Aorta (tissue), 5 donors: ENCODE measurements at places on chromosomes 16 and 17. TPM values are rescaled to one million over a fixed set of nuclear protein-coding genes. Genes with fewer than 3 reads are reported as not detected.
A peak's percentile ranks its signal among the peaks of the same experiment; 100 is the strongest.

GRCh38 chr17:530851-531250 is 178.2 kb upstream of the RPH3AL start:
- no peak for DNase-seq

DNA sequence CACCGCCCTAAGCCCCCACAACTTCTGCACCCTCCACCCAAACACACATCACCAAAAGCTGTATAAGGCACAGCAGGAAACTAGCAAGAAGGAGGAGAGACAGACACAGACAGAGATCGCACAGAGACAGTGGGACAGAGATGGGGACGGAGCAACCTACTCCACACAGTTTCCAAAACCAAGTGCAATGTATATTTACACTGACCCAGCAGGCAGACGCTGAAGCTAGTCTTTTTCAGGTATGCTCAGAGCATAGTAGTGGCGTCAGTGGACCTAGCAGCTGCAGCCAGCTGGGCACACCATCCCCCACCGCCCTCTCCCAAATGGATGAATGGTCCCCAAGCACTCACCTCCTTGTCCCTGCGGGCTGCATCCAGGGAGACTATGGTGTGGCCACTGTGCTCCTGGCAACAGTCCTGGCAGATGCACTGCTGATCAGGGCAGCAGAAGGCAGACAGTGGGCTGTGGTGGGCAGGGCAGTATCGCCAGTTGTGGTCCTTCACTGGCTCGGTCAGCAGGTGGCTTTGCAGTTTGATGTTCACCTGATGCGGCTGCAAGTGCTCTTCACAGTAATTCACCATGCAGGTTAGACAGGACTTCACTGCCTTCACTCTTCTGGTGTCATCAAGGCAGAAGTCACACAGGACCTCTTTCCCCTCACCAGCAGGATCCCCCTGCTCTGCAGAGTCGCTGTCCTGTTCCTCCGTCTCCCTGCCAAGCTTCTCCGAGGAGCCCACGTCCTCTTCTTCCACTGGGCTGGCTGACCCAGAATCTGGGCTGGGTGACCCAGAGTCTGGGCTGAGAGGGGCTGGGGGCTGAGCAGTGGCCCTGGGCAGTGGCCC is 31.5 kb upstream of the FBXW10B start:
- peak; percentile 48 for DNase-seq

GRCh38 chr17:29050176-29050575 is 7.2 kb downstream of the PIPOX start:
- DNase-seq, result no peak

DNA sequence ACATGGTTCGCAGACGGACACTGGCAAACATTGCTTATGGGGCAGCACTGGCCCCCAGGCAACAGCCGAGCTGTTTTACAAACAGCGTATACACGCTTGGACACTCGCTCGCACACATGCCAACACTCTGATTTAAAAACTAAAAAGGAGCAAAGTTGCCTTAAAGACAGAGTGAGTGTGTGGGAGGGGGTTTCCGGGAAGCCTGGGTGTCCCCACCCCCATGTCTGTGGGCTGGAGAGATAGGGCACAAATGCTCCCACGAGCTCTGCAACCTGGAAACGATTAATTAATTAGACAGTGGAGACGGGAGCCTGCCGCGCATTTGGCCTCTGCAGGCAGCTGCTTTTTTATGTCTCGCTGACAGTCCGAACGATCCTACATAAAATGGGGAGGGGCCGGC is 107.9 kb upstream of the ZNF469 start:
- DNase-seq, result no peak

DNA sequence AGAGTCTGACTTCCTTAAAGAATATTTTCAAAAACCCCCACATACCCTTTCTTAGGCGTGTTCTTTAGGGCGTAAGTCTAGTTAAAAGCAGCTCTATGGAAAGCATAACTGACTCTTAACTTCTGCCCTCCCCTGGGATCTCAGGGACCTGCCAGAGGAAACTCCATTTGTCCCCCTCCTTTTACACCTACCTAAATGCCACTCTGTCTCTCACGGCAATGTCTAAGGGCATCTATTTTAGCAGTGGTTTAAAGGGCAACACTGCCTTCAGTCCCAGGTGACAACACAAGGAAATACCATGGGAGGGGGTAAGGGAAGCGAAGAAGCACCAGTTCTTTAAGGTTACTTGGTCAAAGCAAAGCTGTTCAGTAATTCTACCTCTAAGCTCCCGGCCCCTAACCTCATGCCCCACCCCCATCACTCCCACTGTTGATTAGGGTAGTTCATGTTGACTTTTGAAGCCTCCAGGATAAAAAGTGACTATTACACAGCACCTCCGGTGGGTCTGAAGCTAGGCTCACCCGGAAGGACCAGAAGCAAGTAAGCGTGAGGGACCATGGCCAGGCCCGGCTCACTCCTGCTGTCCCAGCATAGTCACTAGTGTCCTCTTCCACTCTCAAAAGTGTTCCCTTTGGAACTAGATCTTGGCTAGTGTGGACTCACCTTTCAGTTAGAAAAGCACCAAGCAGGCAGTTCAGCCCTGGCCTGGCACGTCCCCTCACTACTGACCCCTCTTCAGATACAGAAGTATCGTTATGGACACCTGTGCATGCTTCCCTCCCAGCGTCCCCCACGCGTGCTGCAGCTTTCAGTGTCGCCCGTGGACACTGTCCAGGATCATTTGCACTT is 47.1 kb downstream of the CYTH1 start:
- DNase-seq, result no peak

- no peak for DNase-seq
Observed at GRCh38 chr16:67198238-67198734, 645 bp upstream of the ELMO3 start.

GRCh38 chr17:75020331-75021110 is 8.1 kb downstream of the MRPL58 start:
- no peak for DNase-seq

GRCh38 chr17:2723505-2723996 is 12.0 kb upstream of the CLUH start:
- no peak for DNase-seq

DNA sequence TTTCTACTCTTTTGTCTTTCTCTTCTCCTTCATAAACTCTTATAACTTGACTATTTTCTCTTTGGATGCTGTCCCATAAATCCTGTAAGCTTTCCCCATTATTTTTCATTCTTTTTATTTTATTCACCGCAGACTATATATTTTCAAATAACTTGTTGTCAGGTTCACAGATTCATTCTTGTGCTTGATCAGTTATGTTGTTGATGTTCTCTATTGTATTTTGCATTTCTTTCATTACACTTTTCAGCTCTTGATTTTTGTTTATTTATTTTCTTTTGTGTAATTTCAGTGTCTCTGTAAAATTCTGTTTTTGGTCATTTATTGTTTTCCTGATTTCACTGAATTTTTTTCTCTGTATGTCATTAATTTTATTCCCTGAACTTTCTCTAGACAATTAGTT is 49.2 kb downstream of the EFCAB13 start:
- DNase-seq, result no peak

DNA sequence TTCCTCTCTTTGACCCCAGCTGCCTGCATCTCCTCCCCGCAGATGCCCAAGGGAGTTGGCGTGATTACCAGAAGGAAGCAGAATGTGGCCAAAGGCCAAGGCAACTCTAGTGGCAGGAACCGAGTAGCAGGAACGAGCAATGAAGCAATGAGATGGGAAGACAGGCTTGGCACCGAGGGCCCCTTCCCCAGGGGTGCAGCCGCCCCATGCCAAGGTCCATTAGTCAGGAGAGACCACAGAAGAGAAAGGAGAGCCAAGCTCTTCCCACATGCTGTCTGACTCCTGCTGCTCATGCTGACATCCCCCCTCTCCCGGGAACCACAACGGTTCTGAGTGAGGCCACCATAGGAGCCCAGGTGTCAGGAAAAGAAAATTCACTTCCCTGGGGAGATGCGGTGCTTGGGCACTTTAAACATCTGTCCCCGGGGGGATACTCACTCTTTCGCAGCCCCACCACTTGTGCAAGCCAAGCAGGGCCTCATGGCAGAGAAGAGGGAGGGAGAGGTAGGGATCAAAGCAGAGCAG is 67.4 kb downstream of the MYO18A start:
- DNase-seq, result no peak

GRCh38 chr17:57206928-57207327 is 49.4 kb upstream of the MSI2 start:
- no peak for DNase-seq

GRCh38 chr16:66735891-66736290 is 15.5 kb downstream of the DYNC1LI2 start:
- no peak for DNase-seq

- DNase-seq, result no peak
Observed at GRCh38 chr16:58187665-58188421, 10.1 kb downstream of the CSNK2A2 start.

DNA sequence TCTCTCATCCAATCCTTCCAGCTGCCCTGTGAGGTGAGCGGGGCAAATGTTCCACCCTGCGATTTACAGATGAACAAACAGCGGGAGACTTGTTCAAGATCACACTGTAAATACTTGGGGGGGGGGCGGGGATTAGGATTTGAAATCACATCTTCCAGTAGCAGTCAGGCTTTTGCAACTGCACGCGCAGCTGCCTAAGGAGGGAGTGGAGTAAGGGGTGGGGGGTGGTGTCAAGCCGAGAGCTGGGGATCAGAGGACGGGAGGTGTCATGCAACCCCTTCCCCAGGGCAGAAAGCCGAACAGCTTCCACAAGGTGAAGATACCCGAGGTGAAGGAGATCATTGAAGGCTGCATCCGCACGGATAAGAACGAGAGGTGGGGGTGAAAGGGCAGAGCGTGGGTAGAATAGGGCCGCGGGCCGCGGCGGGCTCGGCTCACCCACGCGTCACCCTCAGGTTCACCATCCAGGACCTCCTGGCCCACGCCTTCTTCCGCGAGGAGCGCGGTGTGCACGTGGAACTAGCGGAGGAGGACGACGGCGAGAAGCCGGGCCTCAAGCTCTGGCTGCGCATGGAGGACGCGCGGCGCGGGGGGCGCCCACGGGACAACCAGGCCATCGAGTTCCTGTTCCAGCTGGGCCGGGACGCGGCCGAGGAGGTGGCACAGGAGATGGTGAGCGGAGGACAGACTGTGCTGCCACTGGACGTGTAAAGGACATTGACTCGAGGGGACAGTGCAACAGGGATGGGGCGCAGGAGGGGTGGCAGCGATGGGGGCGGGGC is 4.6 kb downstream of the WNK4 start:
- no peak for DNase-seq

DNA sequence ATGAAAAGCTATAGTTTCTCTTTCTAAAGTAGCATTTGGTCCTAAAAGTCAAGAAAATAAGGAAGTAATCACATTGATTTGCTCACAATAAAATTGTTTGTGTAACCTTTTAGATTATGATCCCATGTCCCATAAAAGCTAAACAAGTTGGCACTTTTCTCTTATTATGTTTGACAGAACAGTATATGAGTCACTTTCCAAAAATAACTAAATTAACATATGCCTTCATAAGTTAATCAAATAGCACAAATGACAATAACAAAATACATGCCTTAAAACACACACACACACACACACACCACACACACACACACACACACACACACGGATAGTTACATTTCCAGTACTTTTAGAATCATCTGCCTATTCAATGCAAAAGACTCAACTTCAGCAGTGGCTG is 2.8 kb downstream of the MED13 start:
- no peak for DNase-seq

GRCh38 chr17:28480799-28481571 is 7.5 kb downstream of the SLC13A2 start:
- DNase-seq, result no peak

Gene CCL22
- total RNA-seq, result 0.24 TPM

Gene CCL18
- total RNA-seq, result 39.0 TPM

Gene HYDIN
- 4.8 TPM for total RNA-seq

Gene SERPINF2
- 14.9 TPM for total RNA-seq

Gene NETO2
- total RNA-seq, result 2.1 TPM

Gene CD300E
- 4.3 TPM for total RNA-seq

Gene SLC5A11
- total RNA-seq, result not detected

Gene PPP1R27
- total RNA-seq, result not detected

Gene CNGB1
- total RNA-seq, result not detected

Gene HBZ
- not detected for total RNA-seq

Gene ABCC3
- 54.9 TPM for total RNA-seq

Gene CYTH1
- 45.0 TPM for total RNA-seq

Gene UNC13D
- 17.7 TPM for total RNA-seq

Gene MRPL28
- total RNA-seq, result 35.5 TPM

Gene SULT1A1
- 6.7 TPM for total RNA-seq

Gene HOXB1
- not detected for total RNA-seq
